ENCODE measurements at places on chromosomes 6 and 20.

GRCh38 chr6:75550544-75551167, 51.0 kb upstream of the SENP6 start:
- DNase-seq, result no peak

- no peak for DNase-seq
Measured at GRCh38 chr20:23875606-23876237, 3.8 kb downstream of the CST5 start.

DNA sequence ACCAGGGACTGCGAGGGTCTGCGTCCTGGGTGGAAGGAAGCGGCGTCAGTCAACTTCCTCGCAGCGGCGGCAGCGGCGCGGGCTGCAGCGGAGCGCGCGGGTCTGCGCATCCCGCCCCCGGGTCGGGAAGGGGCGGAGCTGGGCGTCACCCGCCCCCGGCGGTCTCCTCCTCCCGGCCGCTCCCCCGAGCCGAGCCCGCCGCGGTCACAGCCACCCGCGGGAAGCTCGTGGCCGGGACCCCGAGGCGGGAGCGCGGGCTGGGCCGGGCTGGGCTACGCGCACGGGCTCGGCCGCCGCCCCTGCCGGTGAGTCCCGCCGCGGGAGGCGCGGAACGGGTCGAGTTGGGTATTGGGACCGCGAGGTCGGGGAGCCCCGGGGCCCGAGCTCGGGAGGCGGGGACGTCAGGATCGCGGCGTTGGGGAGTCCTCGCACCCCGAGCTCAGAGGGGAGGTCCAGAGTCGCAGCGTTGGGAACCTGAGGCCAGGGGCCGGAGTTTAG, at the start of gene PAQR8:
PAQR8 (plus strand) TSS at position 207 of the 498 bp plus-strand sequence. CDS start 41,063 bp downstream, outside the sequence.
- peak; percentile 76 for DNase-seq

- no peak for DNase-seq
Measured at GRCh38 chr6:4599924-4600323, 176.3 kb upstream of the CDYL start.

DNA sequence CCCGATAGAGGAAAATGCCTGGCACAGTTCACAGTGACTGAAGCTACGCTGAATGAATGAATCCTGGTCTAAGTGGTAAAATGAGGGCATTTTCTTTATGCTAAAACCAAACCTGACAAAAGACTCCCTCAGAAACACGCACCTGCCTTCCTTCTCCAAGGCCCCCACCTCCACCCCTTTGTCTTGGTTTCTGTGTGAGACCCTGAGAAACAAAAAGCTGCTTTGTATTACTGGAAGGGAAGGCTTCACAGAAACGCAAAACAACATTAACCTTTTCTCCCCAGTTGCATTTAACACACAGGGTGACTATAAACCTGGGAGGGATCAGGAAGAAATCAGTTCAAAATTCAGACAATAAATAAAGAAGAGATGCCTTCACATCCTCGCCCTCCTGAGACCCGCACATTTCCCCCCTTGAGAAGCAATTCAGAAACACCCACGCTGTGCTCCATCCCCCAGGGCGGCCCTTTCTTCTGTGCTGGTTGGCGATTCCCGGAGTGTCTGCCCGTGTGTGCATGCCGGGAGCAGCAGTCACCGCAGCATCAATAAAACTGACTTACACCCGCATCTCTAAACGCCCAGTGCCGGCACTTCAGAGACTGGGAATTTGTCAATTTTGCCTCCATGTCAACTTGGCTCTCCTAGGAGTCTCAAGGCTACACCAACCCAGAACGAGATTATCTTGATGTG, 67.2 kb upstream of the TRAF3IP2 start:
- no peak for DNase-seq

GRCh38 chr20:16777126-16777525, 29.0 kb downstream of the OTOR start:
- no peak for DNase-seq

- no peak for DNase-seq
Measured at GRCh38 chr6:138815221-138815620, 19.3 kb downstream of the ECT2L start.

DNA sequence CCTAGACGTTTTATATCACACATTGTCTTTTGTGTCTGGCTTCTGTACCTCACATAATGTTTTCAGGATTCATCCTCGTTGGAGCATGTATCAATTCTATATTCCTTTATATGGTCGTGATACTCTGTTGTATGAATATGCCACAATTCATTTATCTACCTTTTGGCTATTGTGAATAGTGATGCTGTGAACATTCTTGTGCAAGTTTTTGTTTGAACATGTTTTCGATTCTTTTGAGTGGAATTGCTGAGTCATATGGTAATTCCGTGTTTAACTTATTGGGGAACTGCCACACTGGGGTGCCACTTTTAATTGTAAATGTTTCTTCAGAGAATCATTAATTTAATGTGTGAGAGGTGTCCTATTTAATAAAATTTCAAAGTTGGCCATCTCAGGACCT, 101.2 kb downstream of the SLC35B3 start:
- no peak for DNase-seq

Measured in NAMALWA (cell line).